ENCODE measurements at places on chromosomes 2 and 18. TPM values are rescaled to one million over a fixed set of nuclear protein-coding genes. Genes with fewer than 3 reads are reported as not detected.

ASPRV1 gene
- total RNA-seq = 1.3 TPM

IL36A gene
- 0.42 TPM for total RNA-seq

DNA sequence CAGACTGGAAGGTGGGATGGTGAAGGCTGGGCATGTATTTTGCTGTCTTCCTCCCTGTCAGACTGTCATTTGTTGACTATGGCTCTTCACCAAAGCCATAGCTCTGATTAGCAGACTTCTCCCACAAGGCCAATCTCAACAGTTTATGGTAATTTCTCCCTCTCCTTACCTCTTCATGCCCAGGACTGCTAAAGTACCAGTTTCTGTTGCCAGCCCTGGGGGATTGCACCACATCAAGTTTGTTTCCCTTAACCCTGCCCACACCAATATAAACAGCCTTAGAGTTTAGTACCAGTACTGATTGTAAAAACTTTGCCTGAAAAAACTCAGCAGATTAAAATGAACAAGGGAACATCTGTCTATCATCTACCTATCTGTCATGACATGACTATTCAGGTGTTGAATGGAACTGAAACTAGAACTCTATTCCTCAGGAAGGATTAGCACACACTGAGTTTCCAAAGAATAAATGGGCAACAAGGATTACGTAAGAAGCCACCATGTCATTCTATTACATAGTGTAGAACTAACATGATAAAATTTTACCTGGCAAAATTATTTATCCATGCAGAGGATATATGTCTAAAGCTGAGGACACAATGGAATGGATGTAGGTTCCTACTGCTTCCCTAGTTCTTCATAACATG is 13.7 kb downstream of the FEZ2 start:
- no peak for DNase-seq

DNA sequence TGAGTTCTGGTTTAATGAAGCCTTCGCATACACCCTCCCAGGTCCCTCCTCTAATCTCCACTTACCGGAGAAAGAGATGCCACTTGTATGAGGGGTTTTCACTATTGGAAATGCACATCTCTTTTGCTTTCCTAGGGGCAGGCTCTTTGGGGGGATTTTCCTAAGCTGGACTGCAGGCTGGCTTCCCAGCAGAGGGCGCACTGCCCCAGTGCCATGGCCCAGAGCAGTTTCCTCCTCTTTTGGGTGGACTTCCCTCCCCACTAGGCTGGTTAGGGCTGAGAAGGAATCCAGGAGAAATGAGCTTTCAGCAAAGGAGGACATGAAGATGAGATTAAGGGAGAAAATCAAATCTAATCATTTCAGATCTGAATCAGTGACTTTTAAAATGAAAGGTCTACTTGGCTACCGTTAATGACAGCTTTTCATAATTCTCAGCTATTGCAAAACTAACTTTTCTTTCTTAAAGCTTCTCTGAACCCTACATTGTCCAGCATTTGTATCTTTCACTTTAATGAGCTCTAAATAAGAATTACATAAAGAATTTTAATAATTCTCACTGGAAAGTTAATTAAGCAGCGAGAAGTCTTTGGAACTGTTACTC is 784.1 kb upstream of the FANCL start:
- DNase-seq = no peak

DNA sequence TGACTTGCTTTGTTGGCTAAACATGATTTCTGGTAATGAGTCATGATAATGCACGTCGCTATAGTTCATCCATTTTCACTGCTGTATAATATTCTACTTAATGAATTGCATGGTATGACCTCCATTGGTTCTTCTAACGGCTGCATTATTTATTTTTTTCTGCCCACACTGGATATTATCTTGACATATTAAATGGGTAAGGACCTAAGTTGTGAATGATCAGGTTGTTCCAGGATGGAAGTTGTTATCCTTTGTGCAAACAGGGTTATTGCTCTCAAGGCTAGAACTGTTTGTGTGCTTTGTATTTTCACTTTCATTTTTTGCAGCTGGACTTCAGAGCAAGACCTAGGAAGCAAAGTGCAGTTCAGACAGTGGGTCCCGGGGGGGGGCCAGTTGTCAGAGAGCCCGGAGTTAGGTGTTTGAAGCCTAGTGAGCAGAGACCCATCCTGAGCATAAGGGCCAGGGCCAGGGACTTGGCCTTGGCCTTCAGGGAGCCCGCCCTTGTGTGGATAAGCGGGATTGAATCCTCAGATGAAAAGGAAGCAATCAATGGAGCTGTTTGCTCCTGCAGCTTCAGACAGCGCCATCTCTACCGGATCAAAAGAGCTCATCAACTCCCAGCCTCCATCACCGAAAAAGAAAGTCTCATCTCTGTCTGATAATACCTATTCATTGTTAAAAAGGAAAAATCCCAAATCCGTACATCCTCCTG is 48.2 kb downstream of the AGAP1 start:
- DNase-seq = no peak
